Renal cortical epithelial cell (primary cell): ENCODE measurements at places on chromosomes 4 and X.
A peak's percentile ranks its signal among the peaks of the same experiment; 100 is the strongest.

DNA sequence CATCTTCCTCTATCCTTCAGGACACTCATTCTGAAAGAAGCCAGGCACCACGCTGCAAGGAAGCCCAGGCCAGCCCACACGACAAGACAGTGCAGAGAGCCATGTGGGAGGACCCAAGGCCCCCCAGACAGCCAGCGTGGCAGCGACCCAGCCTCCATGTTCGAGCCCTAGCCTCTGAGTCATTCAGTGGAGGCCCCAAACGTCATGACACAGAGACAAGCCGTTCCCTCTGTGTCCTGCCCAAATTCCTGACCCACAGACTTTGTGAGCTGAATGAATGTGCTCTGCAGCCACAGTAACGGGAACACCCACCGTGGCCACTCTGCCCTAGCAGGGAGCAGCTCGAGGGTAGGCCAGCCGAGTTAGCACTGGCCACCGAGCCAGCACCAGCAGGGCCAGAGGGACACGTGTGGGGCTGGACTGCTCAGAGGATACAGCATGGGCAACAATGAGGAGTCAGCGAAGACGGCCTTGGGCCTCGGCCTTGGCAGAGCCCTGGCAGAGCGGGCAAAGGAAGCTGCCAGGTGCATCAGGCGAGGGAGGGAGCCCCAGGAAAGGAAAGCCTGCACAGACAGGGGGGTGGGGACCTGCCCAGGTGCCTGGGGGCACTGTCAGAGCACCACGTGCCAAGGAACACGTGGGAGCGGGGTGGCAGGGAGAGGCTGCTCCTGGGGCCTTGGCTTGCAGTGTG, 8.6 kb downstream of the BLOC1S4 start:
- no peak for DNase-seq

DNA sequence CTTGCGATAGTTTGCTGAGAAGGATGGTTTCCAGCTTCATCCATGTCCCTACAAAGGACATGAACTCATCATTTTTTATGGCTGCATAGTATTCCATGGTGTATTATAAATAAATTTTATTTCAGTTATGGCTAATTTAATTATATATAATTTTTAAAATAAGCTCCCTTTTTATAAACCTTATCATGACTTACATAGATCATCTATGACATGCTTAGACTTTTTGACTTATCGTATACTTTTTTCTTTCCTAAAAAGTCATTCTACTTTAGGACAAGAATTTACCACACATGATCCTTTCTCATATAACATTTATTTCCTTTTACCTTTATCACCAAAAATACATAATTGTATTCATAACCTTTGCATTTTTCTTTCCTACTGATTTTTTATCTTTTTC, 376.5 kb downstream of the CCSER1 start:
- no peak for DNase-seq

GRCh38 chr4:106418444-106418843, 49.9 kb upstream of the GIMD1 start:
- DNase-seq = no peak

DNA sequence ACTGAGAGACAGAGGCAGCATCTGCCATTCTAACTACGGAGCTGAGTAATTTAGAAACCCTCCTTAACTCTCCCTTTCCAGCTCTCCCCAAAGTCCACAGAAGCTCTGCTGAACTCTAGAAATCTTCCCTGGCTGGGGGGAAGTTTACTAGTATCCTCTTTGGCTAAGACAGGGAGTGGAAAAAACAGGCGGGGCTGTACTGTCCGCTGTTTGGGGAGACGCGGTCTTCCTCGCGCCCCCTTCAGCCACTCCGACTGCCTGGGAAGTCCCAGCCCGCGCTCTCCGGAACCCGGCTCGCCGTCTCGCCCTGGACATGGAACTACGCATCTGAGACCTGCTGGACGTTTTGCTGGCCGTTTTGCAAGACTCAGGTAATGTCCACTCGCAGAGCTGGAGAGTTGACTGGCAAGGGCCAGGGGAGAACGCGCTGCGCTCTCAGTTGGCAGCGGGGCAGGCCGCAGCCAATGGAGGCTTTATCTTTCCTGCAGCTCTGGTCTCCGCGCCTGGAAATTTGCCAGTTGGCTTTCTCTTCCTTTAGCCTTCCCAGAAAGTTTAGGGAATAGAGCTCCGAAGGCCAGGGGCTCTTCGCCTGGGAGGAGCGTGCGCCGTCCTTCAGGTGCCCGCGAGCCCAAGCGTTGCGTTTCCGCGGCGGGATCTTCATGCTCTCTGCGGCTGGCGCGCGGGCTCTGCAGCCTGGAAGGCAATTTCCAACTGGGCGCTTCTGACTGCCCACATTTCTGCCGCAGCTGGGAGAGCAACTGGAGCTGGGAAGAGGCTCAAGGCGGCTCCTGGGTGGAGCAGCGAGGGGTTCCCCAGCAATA, 892 bp downstream of the IL1RAPL2 start:
- DNase-seq = no peak

DNA sequence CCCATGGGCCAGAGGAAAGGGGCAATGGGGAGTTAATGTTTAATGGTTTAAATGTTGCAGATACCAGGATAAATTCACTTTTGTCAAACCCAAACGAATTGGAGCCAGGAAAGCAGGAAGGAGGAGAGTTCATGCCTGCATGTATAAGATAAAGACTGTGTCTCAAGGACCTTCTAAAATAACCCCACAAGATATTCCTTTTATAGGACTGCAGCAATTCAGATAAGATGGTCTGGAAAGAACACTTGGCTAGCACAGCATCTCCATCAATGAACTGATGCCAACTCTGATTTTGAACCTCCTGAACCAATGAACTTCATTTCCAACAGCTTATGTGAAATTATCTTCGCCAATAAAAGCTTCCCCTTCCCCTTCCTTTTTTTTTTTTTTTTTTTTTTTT, 31.3 kb upstream of the LONRF3 start:
- no peak for DNase-seq

DNA sequence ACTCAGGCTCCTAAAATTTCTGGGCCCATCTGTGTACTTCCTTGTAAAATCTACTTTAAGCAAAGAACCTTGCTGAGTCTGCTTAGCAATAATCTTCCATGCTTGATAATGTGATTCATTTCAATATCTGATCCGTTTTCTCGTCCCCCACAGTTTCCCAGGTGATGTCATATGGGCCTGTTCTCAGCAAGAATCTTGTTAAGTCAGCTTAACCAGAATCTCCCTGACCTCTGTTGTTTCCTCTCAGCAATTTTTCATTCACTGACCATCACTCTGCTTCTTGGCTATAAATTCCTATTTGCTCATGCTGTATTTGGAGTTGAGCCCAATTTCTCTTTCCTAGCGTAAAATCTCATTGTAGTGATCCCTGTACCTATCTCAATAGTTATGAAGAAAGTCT, 13.9 kb downstream of the CSN2 start:
- DNase-seq = peak; percentile 1
